ENCODE measurements at places on chromosomes 5 and 9.

DNA sequence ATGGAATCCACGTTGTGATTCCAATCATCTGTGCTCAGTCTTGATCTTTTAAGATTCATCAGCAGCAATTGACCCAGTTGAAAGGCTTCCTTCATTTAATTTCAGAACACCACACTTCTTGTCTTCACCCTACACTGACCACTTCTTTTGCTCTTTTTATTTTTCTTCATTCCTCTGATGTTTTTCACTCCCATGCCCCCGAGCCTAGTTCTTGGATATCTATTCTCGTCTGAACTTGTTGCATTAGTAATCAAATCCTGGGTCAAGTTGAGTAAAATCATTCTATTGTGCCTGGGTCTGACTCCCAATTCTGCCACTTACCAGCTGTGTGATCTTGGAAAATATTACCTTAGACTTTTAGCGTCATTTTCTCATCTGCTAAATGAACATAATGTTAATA is 356.5 kb downstream of the CDH12 start:
- DNase-seq: no peak

- no peak for DNase-seq
Observed at GRCh38 chr5:5588386-5588785, 165.9 kb downstream of the ICE1 start.

DNA sequence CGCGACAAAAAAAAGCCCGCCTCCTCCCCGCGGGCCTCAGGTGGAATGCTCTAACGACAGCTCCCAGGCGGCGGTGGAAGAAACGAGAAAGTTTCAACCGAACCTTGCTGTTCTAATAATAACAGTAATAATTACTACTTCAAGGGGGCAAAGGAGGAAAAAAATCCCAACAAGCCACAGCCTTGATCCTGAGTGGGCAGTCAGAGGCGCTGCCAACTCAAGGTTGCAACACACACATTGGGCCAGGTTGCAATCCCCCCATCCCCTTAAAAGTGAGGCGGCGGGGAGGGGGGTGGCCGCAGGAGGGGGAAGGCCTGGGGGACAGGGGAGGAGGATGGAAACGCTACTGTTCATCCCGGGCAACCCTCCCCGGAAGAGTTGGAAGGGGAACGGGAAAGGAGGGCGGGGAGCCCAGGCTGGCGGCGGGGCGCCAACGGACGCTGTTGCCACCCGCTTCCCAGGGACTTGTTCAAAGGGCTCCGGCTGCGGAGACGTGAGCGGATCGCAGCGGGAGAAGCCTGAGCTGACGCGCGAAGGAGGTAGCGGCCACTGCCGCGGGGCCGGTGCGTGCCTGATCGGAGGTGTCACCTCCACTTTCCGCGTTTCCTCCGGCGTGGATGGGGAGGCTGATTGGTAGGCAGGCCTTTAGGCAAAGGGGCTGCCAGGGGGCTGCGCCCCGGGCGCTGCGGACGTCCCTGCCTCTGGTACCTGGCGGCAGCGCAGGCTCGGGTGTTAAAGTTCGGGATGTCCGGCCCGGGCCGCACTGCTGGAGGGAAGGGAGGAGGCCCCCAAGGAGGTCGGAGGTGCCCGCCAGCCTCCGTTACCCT is 647 bp downstream of the SMARCA2 start:
- peak; percentile 46 for DNase-seq

- no peak for DNase-seq
Observed at GRCh38 chr9:69535286-69535832, 136.8 kb downstream of the APBA1 start.

DNA sequence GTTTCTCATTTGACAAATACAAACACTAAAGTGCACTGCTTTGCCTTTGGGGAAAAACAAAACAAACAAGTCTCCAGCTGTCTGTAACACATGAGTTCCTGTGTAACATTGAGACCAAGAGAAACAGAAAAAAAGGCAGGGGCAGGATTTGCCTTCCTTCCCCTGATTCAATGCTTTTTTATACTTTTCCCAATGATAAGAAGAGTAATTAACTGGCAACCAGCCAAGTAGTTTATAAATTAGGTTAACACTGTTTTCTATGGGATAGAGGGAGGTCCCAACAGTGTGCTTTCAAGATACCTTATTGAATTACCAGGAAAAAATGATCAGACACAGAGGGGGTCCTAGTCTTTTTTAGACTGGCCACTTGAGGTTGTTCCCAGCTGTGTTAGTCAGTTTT is 346.8 kb downstream of the TRIM36 start:
- DNase-seq: no peak

- no peak for DNase-seq
Observed at GRCh38 chr5:135436951-135437418, 10.2 kb downstream of the DCANP1 start.

DNA sequence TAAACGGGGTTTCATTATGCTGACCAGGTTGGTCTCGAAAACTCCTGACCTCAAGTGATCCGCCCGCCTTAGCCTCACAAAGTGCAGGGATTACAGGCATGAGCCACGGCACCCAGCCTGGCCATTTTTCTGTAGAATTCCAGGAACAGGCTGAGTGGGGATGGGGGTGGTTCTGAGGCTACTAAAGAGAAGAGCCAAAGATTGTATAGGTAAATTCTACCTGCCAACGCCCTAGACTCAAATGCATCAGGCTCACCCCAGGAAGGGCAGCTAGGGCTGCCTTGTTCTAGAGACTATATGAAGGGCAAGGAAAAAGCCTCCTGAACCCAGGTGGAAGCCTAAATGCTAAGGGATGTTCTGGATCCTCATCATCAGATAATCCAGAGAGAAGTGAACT is 1.6 kb upstream of the C5orf52 start:
- no peak for DNase-seq

- DNase-seq: peak; percentile 26
Observed at GRCh38 chr9:68705531-68706362, 707 bp downstream of the PIP5K1B start.

GRCh38 chr5:112005623-112005930 is 248.6 kb upstream of the NREP start:
- no peak for DNase-seq

DNA sequence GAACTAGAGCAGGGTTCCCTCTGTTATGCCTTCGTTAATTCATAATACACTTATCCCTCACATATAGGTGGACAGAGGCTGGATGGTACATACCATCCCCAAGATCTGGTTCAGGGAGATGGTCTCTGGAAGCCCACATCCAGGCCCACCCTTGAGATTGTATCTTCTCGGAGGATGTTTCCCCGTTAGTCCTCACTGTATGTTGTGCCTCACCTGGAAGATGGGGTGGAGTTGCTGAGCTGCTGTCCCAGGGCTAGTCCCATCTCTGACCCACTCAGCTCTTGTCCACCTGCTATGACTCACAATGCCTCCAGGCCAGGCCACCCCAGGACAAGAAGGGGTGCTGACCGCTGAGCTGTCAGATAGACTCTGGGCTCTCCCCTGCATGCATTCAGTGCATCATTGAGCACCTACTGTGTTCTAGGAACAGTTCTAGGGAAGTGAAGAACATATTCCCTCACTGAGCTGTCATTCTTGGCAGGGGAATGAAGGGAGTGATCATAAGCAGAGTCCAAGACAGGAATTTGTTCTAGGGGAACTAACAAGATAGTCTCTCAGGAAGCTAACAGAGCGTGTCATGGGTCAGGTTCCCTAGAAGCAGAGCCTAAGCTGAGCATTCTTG is at the start of gene CBY3:
Gene CBY3 (minus strand): TSS at position 255 of the 622 bp plus-strand sequence. CDS start 116 bp downstream, at position 139.
- DNase-seq: no peak

DNA sequence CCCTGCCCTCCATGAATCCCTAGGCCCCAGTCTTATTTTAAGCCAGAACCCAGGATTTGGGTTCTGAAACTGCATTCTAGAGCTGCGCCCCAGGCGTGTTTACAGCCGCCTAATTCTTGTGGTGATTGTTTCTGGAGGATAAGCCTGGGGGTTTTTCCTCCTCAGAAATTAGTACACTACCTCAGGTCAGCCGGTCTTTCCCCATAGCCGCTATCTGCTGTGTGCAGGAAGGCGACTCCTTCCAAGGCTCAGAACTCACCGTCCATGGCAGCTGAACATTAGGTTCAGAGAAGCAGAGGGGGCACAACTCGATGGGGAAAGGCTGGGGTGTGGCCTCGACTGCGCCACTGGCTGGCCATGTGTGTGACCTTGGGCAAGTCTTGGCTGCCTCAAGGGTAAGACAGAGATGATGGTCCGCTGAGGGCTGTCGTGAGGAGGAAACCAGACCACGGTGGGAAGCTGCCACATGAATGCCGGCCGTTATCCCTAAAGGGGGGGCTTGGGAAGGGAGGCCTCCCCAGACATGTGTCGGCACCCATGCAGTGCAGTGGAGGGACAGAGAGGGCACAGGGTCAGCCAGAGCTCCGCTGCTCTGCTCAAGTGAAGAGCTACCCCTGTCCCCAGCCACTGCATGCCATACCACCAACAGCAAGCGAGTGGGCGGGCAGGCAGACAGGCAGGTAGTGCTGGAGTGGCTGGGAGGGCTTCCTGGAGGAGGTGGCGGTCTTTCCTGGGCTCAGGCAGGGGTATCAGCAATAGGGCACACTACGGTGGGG is 28.9 kb downstream of the SHB start:
- DNase-seq: no peak

GRCh38 chr9:72590824-72591223 is 69.4 kb downstream of the TMC1 start:
- no peak for DNase-seq

- DNase-seq: no peak
Observed at GRCh38 chr9:19036611-19037010, 3.6 kb upstream of the SAXO1 start.

- DNase-seq: no peak
Observed at GRCh38 chr9:106700676-106701075, 162.3 kb upstream of the ZNF462 start.

DNA sequence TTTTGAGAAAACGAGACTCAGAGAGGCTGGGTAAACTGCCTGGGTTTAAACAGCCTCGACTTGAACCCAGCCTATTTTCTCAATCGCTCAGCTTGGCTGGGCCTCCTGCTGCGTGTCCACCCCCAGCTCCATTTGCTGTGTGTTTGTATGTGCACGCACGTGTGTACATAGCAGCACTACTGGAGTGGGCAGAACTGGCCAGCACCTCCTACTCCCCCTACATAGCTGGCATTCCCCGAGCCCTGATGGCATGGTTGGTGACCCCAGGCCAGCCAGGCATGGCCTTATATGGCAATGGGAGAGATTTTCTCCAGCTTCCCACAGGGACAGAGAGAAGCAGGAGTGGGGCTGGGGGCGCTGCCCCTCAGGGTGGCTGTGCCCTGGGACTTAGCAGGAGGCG is 4.1 kb downstream of the AIF1L start:
- DNase-seq: no peak

DNA sequence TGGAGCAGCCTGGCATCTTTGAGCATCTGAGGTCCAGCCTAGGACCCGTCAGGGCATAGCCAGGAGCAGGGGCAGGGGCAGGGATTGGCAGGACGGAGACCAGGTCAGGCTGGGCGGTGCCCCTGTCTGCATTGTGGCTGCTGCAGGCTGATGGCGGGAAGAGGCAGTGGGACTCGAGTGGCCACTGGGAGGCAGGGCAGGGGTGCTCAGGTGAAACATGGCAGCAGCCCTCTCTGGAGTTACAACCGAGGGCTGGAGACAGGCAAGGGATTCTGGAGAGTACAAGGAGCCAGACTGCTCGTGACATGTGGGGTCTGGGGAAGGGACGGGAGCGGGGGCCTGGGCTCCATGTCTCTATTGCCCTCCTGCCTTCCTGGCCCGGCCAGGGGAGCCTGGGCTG is 97.4 kb upstream of the RAPGEF1 start:
- peak; percentile 9 for DNase-seq

DNA sequence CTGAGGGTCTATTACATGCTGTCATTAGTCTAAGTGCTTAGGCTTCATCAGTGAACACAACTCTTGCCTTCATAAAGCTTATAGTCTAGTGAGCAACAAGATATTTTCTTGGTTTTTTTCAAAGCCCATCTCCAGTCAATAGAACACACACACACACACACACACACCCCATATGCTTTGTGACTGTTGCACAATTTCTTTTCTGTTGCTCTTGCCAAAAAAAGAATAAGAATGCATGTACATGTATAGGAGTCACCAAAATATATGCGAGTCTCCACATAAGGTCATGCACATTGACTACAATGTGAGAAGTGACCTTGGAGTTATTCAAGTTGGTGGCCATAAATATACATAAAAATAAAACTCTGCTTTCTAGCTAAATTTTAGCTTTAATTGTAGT is 351.5 kb upstream of the TLE4 start:
- DNase-seq: no peak

DNA sequence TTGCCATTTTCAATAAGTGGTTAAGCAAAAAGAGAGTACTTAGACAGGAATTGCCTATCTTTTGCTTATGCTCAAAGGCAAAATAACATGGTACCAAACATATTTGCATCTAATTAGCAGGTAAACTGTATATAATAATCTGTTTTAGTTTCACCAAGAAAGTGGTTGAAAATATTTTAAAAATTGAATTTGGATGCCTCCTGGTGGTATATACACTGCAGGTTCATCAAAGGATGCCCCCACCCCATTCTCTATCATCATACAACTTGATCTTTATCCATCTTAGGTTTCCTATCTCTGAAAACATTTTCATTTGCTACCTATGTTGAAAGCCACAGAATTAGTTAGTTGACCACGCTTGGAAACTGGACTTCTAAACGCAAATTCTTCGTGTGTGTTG is 47.0 kb upstream of the MROH2B start:
- no peak for DNase-seq

- DNase-seq: no peak
Observed at GRCh38 chr5:58493141-58493540, 1.9 kb downstream of the GAPT start.

- DNase-seq: no peak
Observed at GRCh38 chr5:61319388-61320146, 12.5 kb upstream of the ZSWIM6 start.

GRCh38 chr5:90169078-90169477 is 240.5 kb downstream of the CETN3 start:
- no peak for DNase-seq

DNA sequence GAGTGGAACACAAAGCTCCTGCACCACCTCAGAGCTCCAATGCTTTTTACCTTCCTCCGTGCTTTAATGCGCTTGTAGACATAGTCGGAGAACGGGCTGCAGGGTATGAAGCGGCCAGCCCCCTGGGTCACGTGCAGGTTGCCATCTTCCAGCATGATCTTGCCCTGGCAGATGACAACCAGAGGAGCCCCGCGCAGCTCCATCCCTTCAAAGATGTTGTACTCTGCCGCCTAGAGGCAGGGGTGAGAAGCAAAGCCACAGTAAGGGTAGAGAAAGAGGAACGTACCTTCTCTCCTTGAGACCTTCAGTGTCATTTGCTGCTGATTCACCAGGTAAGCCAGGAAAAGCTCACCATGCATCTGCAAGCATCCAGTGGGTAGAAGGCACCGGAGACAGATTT is 112.3 kb downstream of the DPYSL3 start:
- no peak for DNase-seq

DNA sequence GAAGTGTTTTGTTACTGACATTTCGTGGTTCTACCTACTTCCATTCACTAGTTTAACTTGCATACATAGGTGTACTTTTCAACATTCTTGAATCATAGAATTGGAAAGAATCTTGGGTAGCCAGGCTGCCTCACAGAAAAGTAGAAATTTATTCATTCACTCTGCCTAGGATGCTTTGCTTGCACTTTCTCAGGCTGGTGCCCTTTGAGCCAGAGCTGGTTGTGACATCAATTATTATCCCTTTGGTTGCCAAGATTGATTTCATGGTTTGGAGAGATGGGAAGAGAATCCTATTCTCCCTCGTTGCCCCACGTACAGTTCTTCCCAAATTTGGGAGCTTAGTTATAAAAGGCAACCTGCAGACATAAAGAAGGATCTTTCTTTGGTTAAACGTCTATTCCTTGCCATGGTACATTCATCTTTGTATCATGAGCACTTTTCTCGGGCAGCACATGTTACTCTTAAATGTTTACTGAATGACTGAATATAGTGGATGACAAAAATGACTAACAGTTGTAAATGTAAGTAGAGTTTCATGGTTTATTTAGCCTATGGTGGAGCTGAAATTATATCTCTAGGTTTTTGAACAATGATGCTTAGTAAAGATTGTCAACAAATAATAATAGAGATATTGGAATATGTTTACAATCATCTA is 195.5 kb downstream of the COMMD10 start:
- DNase-seq: no peak
